PC-3 (cell line): ENCODE measurements at places on chromosomes 2 and 18. TPM values are rescaled to one million over a fixed set of nuclear protein-coding genes. Genes with fewer than 3 reads are reported as not detected.
A peak's percentile ranks its signal among the peaks of the same experiment; 100 is the strongest.

DNA sequence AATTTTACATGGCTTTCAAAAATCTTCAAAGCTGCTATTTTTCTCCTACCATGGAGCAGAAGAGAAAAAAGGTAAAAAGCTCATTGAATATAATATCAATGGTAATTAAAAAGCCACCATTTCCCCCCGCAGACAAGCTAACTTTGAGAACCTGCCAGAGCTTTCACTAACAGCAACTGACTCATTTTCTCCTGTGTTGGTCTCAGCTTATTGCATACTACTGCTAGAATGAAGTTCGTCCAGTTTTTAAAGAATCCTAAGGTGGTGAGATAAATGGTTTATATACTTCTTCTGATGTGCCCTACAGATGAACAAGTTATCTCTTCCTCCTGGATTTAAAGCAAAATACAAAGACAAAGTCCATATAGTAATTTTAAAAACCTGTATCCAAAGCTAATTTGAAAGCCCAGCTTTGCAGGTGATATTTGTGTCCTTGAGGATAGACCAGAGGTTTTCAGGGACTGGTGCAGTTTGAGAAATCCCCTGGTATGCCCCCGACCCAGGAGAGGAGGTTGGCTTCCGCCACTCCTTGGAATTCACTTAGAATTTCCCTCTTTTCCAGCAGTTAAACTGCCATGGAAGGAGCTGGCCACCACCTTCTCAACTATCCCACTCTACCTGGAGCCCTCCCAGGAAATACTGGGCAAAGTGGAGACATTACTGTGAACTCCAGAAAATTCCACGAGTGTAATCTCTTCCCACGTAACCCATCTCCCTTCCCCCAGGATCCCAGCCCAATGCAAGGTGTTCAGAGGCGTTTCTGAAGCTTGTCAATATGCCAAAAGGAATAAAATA, 17.5 kb downstream of the YPEL5 start:
- no peak overlapping the region for H3K27ac ChIP-seq
- H3K4me1 ChIP-seq = no peaks in the 10 kb centered on the region
- no peaks in the 10 kb centered on the region for H3K36me3 ChIP-seq

- no peak overlapping the region for H3K4me3 ChIP-seq
- H3K27ac ChIP-seq = 0 out of 2 replicates have a peak overlapping the region, but pooled peaks have one; percentile 4
- no peaks in the 10 kb centered on the region for H3K27me3 ChIP-seq
- peak; percentile 65 for DNase-seq
- no peaks in the 10 kb centered on the region for H3K36me3 ChIP-seq
- H3K4me1 ChIP-seq = peaks cover 16% of the 10 kb centered on the region
Measured at GRCh38 chr18:9038277-9038871, 64.1 kb upstream of the NDUFV2 start.

DNA sequence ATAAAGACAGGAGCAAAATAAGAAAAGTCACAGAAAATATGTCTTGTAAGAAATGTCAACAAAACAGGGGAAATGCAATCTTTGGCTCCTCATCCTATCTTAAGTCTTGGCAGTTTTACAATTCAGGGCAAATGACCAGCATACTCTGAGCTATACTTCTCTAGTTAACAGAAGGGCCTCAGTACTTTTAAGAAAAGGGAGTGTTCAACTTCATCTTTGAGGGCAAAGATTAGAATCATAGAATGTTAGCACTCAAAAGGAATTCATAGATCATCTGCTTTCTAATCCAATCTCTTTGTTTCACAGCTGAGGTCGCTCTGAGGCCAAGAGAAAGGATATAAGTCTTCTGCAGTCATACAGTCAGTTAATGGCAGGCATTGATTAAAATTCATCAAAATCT, 174.0 kb upstream of the NT5C1B start:
- DNase-seq = no peak
- H3K4me3 ChIP-seq = no peak overlapping the region
- H3K27ac ChIP-seq = no peak overlapping the region
- H3K36me3 ChIP-seq = no peaks in the 10 kb centered on the region
- H3K4me1 ChIP-seq = peaks cover 15% of the 10 kb centered on the region

DNA sequence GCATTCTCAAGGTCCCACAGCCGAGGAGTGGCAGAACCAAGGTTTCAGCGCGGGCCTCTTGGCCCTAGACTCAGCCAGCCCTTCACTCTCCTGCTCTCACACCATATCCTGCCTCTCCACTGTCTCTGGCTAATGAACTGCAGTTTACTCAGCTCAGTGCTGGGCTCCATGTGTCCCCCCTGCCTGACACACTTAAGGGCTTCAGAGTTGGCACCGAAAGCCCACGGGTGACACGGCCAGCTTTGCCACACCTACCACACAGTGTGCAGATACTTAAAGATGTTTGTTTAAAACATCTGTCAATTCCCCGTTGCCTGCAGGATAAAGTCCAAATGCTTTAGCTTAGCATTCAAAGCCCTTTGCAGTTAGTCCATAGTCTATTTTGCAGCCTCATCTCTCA, 241.2 kb downstream of the SEPTIN10 start:
- no peak for DNase-seq
- no peak overlapping the region for H3K27ac ChIP-seq
- no peaks in the 10 kb centered on the region for H3K36me3 ChIP-seq
- H3K4me1 ChIP-seq = peaks cover 11% of the 10 kb centered on the region
- no peaks in the 10 kb centered on the region for H3K27me3 ChIP-seq
- no peak overlapping the region for H3K4me3 ChIP-seq

- H3K27me3 ChIP-seq = no peaks in the 10 kb centered on the region
- no peaks in the 10 kb centered on the region for H3K4me1 ChIP-seq
- no peak for DNase-seq
- no peaks in the 10 kb centered on the region for H3K36me3 ChIP-seq
- no peak overlapping the region for H3K4me3 ChIP-seq
Measured at GRCh38 chr2:212288308-212288707, 250.3 kb downstream of the ERBB4 start.

- no peaks in the 10 kb centered on the region for H3K27me3 ChIP-seq
- no peak for DNase-seq
- H3K36me3 ChIP-seq = 0 out of 2 replicates have a peak, but pooled peaks cover 7% of the 10 kb centered on the region
Measured at GRCh38 chr2:62215306-62216064, 19.6 kb downstream of the B3GNT2 start.

DNA sequence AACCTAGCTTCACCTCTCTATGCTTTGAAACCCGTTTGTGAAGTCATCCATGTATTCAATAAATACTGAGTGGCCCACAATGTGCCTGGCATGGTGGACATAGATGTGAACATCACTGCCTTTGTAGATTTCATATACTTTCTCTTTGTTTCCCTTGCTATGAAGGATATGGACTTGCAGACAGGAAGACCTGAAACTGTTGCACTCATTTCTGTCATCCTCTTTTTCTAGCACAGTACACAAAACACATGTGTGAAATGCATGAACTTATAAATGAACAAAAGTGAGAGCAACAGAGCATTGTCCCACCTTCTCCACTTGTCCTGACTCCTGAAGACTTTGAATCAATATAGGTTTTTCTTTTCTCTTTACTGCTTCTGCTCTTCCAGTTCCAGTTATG, 249.4 kb upstream of the LINC00305 start:
- no peak overlapping the region for H3K4me3 ChIP-seq
- H3K27ac ChIP-seq = no peak overlapping the region
- H3K4me1 ChIP-seq = no peaks in the 10 kb centered on the region

DNA sequence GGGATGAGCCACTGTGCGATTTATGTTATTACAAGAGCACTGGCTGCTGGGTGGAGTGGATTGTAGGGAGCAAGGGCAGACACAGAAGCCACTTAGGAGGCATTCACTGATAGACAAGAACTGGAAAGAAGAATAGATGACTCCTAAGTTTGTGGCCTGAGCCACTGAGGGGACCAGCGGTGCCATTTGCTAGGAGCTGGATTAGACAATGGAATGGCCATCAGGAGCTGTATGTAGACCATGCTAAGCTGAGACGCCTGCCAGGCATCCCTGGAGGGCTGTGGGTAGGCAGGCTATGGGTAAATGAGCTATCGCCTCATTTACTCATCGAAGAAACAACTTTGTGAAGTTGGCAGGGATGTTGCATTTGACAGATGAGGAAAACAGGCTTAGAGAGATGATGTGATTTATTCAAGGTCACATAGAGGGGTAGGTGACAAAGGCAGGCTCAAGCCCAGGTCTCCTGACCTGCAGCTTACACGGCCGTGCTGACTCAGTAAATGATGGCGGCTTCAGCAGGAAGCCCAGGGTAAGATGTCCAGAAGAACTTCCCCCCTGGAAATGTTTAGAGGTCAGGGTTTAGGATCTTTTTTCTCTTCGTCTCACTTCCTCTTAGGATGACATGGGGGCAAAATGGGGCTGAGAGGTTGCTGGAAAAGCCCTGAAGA, 2.8 kb downstream of the MFSD2B start:
- no peaks in the 10 kb centered on the region for H3K36me3 ChIP-seq
- peaks cover 41% of the 10 kb centered on the region for H3K4me1 ChIP-seq
- no peak overlapping the region for H3K27ac ChIP-seq
- no peaks in the 10 kb centered on the region for H3K27me3 ChIP-seq
- DNase-seq = no peak

TEKT4 gene
- total RNA-seq = not detected in 2 replicates

ANKRD62 gene
- total RNA-seq = not detected in 2 replicates

GRCh38 chr18:60892441-60892840, 440.8 kb upstream of the CDH20 start:
- peak overlapping the region; percentile 89 for H3K27ac ChIP-seq
- DNase-seq = peak; percentile 47
- no peak overlapping the region for H3K4me3 ChIP-seq
- H3K36me3 ChIP-seq = no peaks in the 10 kb centered on the region
- H3K27me3 ChIP-seq = peaks cover under 1% of the 10 kb centered on the region; the same call in 1 of the 2 replicates

- peak overlapping the region; percentile 86 for H3K27ac ChIP-seq
- H3K4me3 ChIP-seq = no peak overlapping the region
- no peaks in the 10 kb centered on the region for H3K36me3 ChIP-seq
- no peaks in the 10 kb centered on the region for H3K27me3 ChIP-seq
Measured at GRCh38 chr2:220334210-220334609, 706.8 kb downstream of the SLC4A3 start.

DNA sequence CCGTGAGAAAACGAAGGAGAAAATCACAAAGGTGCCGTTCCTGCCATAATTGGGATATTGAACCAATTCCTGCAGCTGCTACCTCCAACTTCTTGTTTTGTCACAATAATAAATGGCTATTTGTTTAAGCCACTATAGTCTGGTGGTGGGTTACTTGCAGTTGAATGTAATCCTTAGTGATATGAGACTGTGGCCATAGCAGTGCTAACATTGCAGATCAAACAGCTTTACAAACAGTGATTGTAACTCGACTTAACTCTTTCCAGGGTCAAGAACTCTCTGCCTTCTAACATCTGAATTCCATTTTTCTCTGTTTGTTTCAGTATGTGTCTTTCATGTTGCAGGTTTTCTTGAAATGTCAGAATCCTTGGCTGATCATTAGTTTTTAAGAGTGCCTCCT, 24.7 kb upstream of the HNRNPLL start:
- no peaks in the 10 kb centered on the region for H3K4me1 ChIP-seq
- no peak for DNase-seq
- H3K27me3 ChIP-seq = no peaks in the 10 kb centered on the region
- H3K36me3 ChIP-seq = no peaks in the 10 kb centered on the region
- H3K27ac ChIP-seq = no peak overlapping the region

DNA sequence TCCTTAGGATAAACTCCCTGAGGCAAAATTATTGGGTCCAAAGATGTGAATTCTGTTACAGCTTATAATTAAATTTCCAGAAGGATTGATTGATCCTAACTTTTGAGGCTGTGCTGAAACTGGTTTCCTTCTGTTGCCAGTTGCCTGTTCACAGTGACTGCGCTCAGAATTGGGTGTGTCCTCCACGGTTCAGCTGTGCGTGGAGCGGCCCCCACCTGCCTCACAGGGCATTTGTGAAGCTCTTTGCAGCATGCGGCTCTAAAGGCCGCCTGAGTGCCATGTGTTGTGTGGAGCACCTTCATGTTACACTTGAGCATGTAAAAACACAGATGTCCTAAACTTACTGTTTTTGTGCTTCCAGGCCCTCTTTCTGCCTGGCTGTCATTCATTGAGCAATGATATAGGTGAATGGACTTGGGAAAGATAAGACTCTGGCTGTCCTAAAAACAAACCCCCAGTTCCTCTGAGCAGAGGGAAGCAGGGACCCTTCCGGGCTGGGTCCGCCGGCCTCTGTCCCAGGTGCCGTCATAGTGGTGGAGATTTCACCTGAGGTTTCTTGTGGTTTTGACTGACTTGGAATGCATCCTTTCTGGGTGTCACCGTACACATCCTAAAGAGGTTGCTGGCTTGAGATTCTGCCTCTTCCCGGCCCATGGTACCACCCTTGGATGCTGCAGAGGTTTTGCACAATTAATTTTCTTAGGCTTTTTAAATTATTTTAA, 173.6 kb downstream of the LDLRAD4 start:
- no peak overlapping the region for H3K4me3 ChIP-seq
- H3K27me3 ChIP-seq = peaks cover 71% of the 10 kb centered on the region
- no peaks in the 10 kb centered on the region for H3K4me1 ChIP-seq
- no peak for DNase-seq
- no peaks in the 10 kb centered on the region for H3K36me3 ChIP-seq
- no peak overlapping the region for H3K27ac ChIP-seq

CWC22 gene
- total RNA-seq = 14.2 and 16.2 TPM in 2 replicates

- no peak overlapping the region for H3K4me3 ChIP-seq
- peaks cover 20% of the 10 kb centered on the region for H3K36me3 ChIP-seq
- no peaks in the 10 kb centered on the region for H3K27me3 ChIP-seq
- no peak overlapping the region for H3K27ac ChIP-seq
Measured at GRCh38 chr18:49494660-49495059, 7.6 kb upstream of the C18orf32 start.

CFAP65 gene
- total RNA-seq = 0.17 and 0.18 TPM in 2 replicates

- no peak overlapping the region for H3K4me3 ChIP-seq
- DNase-seq = no peak
- H3K36me3 ChIP-seq = no peaks in the 10 kb centered on the region
- H3K4me1 ChIP-seq = no peaks in the 10 kb centered on the region
Measured at GRCh38 chr18:26639149-26639548, 90.8 kb upstream of the KCTD1 start.

SPHKAP gene
- not detected in 2 replicates for total RNA-seq

- H3K4me1 ChIP-seq = peaks cover 9% of the 10 kb centered on the region; the same call in 1 of the 2 replicates
- H3K36me3 ChIP-seq = no peaks in the 10 kb centered on the region
- no peak overlapping the region for H3K27ac ChIP-seq
- H3K4me3 ChIP-seq = no peak overlapping the region
- DNase-seq = no peak
Measured at GRCh38 chr2:241038374-241039180, 40.2 kb downstream of the SNED1 start.

SERPINB10 gene
- total RNA-seq = 0.69 TPM in 1 of 2 replicates, not detected in the other

PMAIP1 gene
- total RNA-seq = 39.2 and 41.5 TPM in 2 replicates

GCKR gene
- total RNA-seq = not detected in 2 replicates
